Sigmoid colon (tissue), 7 donors: ENCODE measurements at places on chromosomes 12 and 14. TPM values are rescaled to one million over a fixed set of nuclear protein-coding genes. Genes with fewer than 3 reads are reported as not detected.

DNA sequence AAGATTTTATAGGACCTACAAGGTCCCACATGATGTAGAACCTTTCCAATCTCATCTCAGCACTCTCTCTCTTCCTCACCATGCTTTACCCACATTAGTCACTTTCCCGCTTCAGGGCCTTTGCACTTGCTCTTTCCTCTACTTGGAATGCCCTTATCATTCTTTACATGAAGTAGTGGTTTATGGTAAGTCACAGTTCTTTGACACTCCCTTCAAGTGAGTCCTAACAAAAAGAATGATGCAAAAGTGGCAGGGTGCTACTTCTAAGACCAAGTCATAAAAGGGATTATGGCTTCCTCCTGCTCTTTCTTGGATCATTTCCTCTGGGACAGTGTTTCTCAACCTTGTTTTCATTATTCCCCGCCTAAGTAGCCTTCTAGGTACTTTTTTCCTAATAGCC, 13.1 kb downstream of the TMBIM4 start:
- DNase-seq = no peak

DNA sequence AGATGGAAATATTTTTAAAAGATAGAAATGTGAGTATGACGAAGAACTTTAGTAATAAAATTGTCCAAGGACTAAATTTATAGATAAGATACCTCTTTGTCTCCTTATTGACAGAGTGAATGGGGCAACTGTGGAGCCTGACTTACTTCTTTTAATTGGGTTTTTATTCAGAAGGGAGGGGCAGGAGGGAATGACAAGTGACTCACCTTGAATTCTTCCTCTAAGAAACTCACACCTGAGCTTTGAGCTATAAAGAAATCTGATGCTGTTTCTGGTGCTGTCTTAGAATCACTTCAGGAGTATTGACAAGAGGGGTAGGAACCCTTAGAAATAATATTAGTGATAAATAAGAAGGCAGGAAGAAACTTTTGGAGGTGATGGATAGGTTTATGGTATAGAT, 951 bp downstream of the NR1H4 start:
- DNase-seq = no peak

- no peak for DNase-seq
Measured at GRCh38 chr14:93903342-93904184, 23.6 kb upstream of the FAM181A start.

DNA sequence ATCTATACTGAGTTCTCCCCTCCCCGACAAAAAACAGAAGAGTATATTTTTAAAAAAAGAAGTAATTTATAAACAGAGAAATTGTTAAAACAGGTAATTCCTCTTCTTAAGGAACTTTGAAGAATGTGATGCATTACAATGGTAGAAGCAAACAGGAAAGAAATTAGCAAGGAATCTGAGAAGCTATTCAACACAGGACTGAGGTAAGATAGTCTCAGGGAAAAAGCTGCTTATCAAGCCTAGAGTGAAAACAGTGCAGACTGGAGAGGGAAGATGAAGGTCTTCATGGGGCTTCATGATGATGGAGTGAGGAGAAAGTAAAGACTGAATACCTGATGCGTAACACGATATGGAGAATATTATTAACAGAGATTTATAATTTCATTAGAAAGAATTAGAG, 880.0 kb downstream of the SLC16A7 start:
- no peak for DNase-seq

Gene CHURC1
- 110 TPM for total RNA-seq
